ENCODE measurements at places on chromosomes 11 and 22.
A peak's percentile ranks its signal among the peaks of the same experiment; 100 is the strongest.

DNA sequence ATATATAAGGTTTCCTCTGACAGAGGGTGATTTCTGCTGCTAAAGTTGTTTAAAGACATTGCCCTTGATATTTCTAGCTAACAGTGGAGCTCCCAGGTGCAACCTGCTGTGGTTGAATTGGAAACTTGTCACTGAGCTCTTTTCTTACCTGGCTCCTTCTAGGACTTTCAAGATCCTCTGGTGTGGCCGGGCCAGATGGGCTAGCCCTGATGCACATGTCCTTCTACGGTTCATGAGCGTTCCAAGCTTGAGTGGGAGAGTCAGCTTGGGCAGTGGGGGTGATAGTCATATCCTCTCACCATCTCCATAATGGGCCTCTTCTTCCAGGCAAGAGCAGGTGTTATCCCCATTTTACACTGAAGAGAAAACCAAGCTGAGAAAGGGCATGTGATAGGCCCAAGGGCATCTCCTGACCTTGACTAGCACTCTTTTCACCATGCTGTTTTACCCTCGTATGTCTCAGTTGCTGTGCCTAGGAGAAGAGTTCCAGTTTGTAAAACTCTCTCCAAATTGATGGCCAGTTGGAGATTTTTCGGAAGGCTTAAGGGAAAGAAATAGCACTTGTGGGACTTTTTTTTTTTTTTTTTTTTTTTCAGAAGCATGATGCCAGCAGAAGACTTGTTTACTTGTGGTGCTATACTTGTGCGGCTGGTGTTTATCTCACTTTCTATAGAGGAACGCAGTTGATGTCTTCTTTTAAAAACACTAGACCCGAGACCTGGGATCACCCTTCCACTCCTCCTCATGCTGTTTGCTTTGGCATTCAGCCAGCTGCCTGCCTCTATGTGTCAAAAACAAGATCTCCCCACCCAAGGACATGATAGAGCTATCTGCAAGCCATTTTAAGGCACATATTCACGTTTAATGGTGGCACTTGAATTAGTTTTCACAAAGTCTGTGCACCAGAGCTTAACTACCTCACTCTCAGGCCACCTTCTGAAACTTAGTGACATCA lies 32.6 kb downstream of the TEAD1 start:
- no peak for DNase-seq

DNA sequence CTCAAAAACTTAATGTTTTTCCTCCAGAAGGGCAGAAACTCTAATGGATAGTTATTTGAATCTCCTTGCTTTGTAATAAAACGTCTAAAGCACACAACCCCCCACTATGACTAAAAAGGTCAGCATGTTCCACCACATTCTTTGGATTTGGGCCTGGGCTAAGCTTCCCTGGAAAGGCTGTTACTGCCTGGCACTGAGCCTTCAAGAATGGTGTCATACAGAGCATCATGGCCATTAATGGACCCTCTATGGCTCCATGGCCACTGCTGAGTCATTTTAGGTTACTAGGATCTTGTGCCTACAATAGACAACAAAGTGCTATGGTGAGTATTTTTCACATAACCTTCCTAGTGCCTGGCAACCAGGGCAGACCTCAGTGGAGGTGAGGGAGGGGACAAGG lies 242.6 kb upstream of the FAT3 start:
- DNase-seq, result peak; percentile 94

GRCh38 chr11:61019037-61019831 lies 47.8 kb downstream of the CD6 start:
- no peak for DNase-seq

DNA sequence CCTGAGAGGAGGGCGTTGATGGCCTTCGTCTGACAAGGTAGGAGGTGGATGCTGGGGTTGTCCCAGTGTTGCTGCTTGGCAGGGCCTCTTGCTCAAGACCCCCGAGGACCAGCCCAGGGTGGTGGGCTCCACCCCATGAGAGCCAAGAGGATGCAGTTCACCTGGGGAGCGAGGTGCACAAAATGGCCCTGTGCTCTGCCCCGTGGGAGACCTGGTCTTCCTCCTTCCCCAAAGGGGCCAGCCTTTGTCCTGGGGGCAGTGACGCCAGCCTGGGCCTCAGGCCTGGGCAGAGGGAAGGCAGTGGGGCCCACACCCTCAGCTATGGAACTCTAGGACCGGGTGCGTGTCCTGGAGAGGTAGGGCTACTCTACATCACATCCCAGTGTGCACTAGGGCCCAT lies 1233.3 kb downstream of the TBC1D22A start:
- DNase-seq, result no peak

DNA sequence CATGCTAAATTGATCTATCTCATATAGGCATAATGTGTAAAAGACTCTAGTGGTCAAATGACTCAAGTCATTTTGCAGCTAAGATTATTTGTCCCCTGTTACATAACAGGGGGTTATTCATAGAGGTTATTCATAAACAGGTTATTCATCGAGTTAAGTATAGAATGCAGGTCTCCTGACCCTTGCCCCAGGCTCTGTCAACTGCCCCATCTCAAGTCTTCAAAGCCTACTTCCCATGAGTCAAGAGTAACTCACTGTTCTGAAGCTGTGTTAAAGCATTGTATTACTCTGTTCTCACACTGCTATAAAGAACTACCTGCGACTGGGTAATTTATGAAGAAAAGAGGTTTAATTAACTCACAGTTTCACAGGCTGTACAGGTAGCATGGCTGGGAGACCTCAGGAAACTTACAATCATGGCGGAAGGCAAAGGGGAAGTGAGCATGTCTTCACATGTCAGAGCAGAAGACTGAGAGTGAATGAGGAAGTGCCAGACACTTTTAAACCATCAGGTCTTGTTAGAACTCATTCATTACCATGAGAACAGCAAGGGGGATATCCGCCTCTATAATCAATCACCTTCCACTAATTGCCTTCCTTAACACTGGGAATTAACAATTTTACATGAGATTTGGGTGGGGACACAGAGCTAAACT lies 226.2 kb upstream of the BLID start:
- no peak for DNase-seq

DNA sequence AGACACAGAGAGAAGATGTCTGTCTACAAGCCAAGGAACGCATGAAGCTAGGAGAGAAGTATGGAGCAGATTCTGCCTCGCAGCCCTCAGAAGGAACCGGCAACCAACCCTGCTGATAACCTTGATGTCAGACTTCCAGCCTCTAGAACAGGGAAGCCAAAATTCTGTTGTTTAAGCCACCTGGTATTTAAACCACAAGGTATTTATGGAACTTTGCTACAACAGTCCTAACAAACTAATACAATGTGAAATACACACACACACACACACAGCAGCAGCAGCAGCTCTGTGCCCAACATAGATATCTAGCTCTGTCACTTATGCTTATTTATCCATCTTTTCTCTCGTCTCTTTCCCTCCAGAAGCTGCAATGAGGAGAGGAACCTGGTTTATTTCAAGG lies 400.0 kb downstream of the ETS1 start:
- no peak for DNase-seq

DNA sequence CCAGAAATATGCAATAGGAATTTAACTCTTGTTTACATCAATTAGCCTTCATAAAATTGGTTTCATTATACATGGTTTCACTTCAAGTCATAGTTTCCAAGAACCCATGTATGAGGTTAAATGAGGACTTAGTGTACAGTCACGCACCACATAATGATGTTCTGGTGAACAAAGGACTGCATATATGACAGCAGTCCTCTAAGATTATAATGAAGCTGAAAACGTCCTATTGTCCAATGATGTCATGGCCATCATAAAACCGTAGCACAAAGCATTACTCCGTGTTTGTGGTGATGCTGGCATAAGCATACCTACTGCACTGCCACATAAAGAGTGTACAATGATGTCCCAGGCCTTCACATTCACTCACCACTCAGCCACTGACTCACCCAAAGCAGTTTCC lies 31.1 kb downstream of the SMCO4 start:
- DNase-seq, result no peak

GRCh38 chr11:88122956-88123355 lies 52.3 kb downstream of the RAB38 start:
- no peak for DNase-seq

DNA sequence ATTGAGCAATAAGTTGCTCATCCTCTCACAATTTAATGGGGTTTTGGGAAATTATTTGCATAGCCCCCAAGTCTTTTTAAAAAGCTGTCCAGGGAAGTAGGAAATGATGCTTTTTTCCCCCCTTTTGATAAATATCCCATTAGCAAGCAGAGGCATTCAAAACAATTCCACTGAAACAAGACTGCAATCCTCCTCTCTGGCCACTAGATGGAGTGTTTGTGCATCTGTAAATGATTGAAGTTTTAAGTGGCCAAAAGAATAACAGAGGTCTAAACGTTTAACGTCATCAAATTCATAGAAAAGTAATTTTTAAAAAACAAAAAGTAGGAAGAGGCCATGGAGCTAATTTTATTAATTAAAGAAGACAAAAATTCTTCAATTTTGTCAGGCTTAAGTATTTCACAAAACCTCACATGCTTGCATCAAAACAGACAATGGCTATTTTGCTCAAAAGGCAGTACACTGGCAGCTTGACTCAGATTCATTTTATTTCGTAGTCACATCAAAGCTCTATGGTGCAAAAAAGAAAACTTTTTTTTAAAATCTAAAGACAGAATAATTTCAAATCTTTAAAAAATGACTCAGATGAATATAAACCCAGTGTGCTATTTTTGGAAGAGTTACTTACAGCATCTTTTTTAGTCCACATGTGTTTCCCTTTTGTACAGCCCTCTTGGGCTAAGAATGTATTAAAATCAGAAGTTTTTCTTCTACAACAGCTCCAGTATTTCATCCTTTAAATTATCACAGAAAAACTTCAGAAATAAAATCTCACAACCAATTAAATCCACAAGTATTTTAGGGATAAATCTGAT lies 17.8 kb downstream of the CHORDC1 start:
- DNase-seq, result peak; percentile 37

DNA sequence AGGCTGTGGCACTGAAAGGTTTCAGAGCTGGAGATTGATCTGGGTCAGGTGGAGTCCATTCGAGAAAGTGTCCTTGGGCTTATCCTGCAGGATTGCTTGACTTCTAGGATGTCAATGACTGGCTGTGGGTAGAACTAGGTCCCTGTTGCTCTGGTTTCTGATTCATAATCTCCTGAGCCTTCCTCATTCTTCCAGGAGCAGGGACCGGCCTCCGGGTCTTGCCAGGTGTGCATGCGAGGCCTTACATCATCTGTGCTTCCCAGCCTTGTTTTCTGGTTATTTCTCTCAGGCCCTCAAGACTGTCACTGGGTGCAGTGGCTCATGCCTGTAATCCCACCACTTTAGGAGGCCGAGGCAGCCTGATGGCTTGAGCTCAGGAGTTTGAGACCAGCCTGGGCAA lies 33.3 kb upstream of the SORL1-AS1 start:
- no peak for DNase-seq

GRCh38 chr11:110059706-110060463 lies 33.3 kb upstream of the ZC3H12C start:
- DNase-seq, result no peak

Measured in fibroblast of skin of left quadriceps (primary cell).